ENCODE measurements at places on chromosomes 13 and 19.
A peak's percentile ranks its signal among the peaks of the same experiment; 100 is the strongest.

DNA sequence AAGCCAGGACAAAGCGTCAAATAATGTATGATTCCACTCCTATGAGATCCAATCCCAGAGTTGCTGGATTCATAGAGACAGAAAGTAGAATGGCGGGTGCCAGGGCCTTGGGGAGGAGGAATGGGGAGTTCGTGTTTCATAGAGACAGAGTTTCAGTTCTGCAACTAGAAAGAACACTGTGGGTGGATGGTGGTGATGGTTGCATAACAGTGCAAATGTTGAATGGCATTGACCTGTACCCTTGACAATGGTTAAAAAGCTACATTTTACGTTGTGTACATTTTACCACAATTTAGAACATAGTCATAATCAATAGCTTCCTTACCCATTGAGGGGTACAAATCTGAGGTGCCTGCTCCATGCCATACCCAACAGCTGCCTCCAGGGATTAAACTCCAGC lies 33.4 kb downstream of the MBD3L2B start:
- DNase-seq = no peak

DNA sequence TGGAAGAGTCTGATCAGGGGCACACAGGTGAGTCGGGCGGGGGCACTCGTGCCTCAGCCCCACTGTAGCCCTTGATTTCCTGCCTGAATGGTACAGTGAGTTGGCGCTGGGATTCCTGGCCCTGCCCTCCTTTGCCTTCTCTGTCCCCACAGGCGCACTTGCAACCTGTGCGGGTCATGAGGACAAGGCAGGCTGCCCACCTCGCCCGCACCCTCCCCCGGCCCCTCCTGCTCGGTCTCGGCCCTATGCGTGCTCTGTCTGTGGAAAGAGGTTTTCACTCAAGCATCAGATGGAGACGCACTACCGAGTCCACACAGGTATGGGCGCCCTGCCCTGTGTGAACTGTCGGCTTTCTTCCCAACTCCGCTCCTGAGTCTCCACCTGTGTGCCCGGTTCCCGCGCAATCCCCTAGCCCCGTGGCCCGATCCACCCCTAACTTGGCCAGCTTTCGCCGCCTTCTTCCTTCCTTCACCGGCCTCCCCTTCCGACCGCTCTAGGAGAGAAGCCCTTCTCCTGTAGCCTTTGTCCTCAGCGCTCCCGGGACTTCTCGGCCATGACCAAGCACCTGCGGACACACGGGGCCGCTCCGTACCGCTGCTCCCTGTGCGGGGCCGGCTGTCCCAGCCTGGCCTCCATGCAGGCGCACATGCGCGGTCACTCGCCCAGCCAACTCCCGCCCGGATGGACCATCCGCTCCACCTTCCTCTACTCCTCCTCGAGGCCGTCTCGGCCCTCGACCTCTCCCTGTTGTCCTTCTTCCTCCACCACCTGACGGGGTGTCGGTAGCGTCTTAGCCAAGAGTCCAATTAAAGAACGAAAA lies 1.6 kb upstream of the KMT2B start:
- DNase-seq = no peak

DNA sequence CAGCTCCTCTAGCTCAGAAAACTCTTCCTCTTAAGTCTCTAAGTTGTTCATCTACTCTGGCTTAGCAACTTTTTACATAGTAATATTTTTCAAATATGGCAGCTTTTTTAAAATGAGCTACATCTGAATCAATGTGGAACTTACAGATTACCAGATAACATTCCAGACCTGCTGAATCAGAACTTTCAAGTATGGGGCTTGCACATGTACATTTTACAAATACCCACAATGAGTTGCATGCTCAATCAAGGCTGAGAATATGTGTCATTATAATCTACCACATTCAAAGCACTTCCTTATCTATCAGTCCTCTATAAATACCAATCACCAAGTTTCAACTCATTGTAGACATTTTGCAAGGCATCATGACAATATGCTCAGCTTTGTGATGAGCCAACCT lies 383.1 kb downstream of the FGF14 start:
- no peak for DNase-seq

DNA sequence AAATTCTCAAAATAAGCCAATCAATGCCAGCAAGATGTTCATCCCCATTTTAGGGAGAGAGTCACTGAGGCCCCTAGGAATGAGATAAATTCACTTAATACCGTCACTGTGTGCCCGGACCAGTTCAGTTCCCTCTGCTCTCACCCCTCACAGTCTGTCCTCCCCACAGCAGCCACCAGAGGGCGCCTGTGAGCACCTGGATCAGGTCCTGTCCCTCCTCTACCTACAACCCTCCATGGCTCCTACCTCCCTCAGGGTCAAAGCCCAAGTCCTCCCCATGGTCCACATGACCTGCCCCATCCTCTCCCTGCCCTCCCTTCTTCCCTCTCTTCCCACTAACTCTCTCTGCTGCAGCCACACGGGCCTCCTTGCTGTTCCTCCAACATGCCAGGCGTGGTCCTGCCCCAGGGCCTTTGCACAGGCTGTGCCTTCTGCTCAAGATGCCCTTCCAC lies 42.0 kb upstream of the NFIC start:
- DNase-seq = no peak

DNA sequence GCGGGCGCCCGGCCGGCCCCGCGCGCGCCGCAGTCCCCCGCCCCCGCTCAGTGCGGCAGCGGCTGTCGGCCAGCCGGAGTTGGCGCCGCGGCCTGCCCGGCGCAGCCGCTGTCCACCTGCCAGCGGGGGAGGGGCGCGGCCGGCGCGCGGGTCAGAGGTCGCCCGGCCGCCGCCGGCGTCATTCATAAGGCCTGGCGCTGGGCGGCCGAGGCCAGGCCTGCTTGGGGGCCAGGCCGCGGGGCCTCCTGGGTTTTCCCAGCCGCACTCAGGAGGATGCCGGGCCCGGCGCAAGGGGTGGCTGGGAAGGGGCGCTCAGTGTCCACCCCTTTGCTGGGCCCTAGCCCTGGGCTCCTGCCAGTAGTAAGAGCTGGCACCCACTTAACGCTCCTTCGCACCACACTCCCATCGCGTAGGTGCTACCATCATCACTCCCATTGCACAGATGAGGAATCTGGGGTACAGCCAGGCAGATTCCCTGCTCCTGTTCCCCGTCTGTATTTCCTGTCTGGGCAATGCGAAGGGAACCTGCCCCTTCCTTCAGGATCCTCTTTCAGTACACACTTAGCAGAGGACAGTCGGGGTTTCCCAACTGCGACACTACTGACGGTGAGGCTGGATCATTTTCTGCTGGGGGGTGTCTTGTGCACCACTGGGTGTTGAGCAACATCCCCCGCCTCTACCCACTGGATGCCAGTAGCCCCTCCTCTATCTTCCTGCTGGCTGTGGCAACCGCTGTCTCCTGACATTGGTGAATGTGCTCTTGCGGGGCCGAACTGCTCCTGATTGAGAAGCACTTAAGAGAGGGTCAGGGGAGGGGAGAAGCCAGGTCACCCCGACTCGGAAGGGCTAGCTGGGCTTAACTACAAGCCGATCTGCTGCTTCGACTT lies 846 bp upstream of the PRKACA start:
- no peak for DNase-seq

GRCh38 chr13:73090116-73090822 lies 31.5 kb downstream of the KLF5 start:
- peak; percentile 42 for DNase-seq

DNA sequence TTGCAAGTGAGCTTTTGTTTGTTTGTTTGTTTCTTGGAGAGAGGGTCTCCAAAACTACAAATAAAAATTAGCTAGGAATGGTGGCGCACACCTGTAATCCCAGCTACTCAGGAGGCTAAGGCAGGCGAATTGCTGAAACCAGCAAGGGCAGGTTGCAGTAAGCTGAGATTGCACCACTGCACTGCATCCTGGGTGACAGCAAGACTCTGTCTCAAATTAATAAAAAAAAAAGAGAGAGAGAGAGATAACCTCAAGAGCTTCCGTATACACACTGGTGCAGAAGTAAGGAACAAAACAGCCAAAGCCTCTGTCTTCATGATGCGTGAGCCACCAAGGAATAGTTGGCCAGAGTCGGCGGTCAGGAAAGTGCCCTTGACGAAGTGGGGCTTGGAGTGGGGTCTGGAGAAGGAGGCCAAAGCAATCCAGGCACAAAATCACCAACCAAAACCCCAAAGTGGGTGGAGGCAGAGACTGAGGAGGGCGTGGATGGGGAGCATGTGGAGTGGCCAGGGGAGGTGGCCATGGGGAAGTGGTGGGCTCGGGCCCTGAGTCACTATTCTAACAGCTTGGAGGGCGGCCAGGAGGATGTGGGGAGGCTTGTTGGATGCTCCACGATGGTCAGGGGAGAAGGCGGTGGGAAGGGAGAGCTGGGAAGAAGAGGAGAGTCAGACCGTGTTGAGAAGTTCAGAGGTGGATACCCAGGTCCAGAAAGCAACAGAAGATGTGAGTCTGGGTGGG lies 21.2 kb upstream of the TOMM40 start:
- DNase-seq = no peak

GRCh38 chr13:113604186-113604585 lies 19.6 kb downstream of the TFDP1 start:
- DNase-seq = no peak

DNA sequence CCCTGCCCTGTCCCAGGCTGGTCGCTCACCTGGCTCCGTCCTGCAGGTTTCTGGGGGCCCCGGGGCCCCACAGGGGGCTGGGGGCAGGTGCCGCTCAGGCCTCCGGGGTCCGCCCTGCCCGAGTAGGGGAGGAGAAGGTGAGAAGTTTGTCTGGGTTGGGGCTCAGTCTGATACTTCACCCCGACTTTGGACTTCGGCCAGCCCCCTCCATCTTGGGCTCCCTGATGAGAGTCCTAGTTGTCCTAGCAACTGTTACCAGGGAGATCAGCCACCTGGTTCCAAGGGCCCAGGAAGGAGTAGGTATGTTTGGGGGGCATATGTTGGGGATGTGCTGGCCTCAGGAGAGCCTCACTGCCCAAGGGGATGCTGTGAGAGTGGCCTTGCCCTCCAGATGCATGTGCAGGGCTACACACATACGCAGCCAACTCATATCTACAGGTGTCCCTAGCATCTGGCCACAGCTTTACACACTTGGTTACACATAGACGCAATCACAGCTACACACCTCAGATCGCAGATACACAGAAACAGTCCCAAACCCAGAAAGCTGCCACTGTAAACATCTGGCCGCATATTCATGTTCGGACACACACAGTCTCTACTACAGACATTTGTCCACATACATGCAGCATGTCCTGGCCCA lies 3.4 kb downstream of the NUMBL start:
- DNase-seq = no peak

GRCh38 chr13:38743466-38743865 lies 56.6 kb downstream of the FREM2 start:
- DNase-seq = peak; percentile 58

GRCh38 chr19:45739498-45740439 lies 6.5 kb downstream of the MEIOSIN start:
- no peak for DNase-seq

DNA sequence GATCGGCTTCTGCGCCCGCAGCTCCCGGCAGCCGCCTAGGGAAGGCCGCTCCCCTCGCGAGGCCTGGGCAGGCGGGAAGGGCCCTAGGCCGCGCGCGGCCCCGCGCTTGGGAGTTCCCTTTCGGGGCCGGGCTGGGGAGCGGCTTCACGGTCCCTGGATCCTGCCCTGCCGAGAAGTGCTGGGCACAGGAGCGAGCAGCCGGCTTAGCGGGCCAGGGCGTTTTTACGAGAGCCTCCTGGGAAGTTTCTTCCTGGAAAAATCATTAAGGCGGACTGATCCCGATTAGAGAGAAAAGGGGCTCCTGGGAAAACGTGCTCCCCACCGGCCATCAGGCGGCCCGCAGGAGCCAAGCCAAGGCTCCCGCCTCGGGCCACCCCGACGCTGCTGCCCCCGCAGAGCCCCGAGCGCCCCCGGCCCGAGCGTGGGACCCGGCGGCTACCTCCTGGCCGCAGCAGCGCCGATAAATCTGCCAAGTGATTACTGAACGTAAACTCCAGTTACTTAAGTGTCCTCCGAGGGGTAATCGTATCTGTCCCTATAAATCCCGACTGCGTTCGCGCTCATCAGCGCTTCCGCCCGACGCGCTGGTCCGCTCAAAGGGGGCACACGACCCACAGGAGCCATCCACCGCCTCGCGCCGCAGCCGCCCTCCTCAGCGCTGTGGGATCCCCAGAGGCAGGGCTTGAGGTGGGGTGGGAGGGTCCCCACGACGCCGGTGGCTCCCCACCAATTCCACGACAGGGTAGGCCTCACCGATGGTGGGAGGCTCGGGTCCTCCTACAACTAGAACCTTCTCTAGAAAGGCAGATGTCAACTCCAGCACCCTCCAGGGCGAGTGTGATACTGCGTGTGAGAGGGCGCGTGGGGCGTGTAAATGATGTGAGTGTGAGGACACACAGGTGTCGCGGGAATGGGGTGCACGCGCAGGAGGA lies 2.8 kb downstream of the ZIC5 start:
- DNase-seq = no peak

- DNase-seq = peak; percentile 27
These were observed 21.8 kb downstream of the OLFM2 start for GRCh38 chr19:9914315-9915207.

DNA sequence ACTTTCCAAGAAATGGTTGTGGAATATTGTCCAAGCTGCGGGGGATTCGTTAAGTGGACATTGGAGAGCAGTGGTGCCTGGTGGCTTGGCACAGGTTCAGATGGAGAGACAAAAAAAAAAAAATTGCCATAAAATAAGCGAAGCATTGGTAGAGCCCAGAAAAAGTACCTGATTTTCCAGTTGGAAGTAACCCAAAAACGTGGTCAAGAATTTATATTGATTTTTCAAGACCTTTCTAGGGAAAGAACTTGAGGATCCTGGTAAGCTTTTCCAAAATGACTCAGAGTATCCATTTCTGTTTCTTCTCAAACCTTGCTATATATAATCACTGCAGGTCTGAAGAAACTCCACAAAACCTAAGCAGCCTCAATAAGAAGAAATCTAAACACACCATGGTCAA lies 94.6 kb downstream of the ING1 start:
- no peak for DNase-seq

GRCh38 chr19:34067861-34068271 lies 104.4 kb upstream of the LSM14A start:
- no peak for DNase-seq

DNA sequence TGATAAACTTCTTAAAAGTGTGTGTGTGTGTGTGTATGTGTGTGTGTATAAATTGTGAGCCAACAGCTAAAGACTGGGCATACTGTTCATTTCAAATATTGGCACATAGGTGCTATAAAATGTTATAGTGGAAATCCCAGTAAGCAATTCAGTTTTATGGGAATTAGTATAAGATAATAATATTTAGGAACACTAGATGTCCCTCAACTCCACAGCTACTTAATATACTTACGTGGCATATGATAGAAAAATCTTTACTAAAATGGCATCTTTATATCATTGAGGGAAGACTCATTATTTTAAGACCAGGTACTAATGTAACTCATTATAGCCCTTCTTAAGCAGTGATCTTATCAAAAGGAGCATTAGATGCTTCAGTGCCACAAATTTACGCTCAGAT lies 266.2 kb downstream of the MAB21L1 start:
- DNase-seq = peak; percentile 9

- DNase-seq = no peak
These were observed 130.4 kb downstream of the DPF1 start for GRCh38 chr19:38093587-38093986.

DNA sequence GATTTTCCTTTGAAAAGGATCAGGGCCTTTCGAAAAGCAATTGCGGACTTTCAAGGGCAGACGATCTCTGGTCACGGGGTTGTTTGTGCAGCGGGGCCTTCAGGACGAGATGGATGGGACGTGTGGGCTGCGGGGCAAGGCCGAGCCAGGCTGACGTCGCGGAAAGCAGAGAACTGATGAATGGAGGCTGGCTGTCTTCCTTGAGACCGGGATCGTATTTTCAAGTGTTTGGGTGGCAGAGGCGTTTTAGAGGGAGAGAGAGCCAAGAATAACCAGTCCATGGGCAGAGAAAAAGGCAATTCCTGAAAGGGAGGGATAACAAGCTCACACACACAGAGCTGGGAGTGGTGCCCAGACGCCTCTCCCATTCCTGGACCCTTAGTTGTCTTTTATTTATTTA lies 138.9 kb upstream of the USP29 start:
- DNase-seq = no peak

- DNase-seq = no peak
These were observed 2.5 kb downstream of the ZNF556 start for GRCh38 chr19:2869618-2870017.

Measured in COR-L47 (cell line).